ENCODE measurements at places on chromosomes 3 and 15.
A peak's percentile ranks its signal among the peaks of the same experiment; 100 is the strongest.

DNA sequence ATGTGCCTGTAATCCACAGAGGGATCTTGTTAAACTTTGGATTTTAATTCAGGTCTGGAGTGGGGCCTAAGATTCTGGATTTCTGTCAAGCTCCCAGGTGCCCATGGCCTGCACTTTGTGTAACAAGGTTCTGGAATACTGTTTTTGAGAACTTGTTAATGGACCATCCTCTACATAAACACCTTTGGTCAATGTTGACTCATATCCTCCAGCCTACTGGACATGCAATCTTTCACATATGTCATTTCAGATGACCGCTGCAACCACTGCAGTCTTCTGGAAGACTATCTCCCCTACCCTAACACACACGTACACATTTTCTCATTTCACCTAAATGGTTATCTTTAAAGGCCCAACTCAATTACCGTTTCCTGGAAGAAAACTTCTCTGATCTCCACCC is 302.1 kb upstream of the TPRG1 start:
- no peak for DNase-seq

DNA sequence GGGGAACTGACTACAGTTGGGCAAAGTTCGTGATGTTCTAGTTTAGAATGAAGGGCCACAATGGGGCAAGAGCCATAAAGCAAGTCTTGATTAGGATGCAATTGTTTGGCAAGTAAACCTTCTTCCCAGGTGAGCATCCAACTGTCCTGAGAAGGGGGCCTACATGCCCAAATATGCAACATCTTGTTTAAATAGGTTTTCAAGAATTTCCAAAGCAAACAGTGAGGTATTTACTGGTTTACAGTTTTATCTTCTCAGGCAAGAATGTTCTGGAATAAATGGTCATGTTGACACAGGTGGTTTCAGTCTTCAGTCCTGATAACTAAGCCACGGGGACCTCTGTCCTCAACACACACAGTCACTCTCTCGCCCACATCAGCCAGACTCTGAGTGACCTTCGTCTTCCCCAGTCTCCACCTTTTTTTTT is 90.3 kb upstream of the FAM174B start:
- DNase-seq: no peak

- no peak for DNase-seq
Measured at GRCh38 chr3:14852717-14853116, 34.0 kb downstream of the FGD5 start.

- no peak for DNase-seq
Measured at GRCh38 chr3:95097493-95097892, 1034.6 kb downstream of the NSUN3 start.

GRCh38 chr3:41674449-41674848 is 287.5 kb downstream of the ULK4 start:
- DNase-seq: no peak

DNA sequence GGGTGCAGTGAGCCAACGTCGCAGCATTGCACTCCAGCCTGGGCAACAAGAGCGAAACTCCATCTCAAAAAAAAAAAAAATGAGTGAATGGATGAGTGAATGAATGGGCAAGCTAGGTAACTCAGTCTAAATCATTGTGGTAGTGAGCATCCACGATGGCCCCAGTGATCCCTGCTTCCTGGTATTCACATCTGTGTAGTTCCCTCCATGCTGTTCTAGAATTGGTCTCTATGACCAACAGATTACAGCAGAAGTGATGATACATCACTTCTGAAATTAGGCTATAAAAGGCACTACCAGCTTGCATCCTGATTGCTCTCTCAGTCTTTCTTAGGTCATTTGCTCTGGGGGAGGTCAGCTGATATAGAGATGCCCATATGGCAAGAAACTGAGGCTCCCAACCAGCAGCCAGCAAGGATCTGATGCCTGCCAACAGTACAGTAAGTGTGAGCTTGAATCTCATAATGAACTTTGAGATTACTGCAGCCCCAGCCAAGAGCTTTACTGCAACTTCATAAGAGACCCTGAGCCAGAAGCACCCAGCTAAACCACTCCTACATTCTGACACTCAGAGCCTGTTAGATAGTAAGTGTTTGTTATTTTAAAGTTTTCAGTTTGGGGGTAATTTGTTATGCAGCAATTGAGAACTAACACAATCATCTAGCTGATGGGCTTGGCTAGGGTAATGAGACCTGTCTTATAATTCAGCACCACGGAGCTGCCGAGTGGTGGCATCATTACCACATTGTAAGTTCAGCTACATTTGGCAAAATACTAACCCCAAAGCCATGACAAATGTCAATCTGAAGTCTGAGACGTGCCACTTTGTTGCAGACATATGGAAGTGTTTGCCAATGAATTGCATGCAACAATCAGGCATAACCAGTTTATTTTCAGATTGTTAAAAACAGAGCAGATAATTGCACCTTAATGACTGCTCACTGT is 53.0 kb downstream of the KLHL6 start:
- DNase-seq: no peak

- no peak for DNase-seq
Measured at GRCh38 chr15:94098921-94099573, 132.3 kb upstream of the MCTP2 start.

DNA sequence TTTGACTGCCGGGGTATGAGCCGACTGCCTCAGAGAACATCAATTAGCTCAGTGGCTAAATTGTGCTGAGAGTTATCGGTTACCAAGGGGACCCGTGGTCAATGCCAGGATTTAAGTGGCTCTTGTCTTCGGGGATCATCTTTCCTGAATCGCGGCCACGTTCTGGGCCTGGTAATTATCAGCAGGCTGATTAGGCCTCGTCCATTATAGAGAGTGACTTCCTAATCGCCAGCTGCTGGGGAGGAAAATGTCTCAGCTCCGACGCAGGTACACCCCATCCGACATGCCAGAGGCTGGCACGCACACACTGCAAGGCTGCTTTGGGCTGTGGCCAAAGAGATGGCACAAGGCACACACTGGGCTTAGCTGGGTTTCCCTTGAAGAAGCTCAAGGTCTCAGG is 10.6 kb downstream of the TRH start:
- DNase-seq: peak; percentile 58

DNA sequence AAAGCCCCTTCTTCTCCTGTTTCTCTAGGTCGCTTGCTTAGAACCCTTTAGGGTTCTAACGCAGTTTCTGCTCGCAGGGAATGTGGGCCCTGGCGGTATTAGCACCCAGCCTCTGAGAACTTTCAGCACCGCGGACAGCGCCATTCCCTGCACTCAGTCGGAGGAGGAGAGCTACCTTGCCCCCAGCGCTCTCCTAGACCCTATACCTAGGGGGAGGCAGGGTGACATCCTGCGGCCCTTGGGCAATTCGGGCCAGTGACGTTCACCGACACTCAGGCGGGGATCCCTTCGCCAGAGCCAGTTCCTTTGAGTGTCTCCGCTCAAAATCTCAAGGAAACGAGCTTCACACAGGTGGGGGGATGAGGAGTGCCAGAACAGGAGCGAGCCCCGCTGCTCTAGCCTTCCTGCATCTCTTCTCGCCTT is 1.3 kb downstream of the SLC7A14 start:
- DNase-seq: no peak

GRCh38 chr3:144105542-144105941 is 133.9 kb downstream of the DIPK2A start:
- no peak for DNase-seq

GRCh38 chr15:82919231-82919886 is 33.2 kb downstream of the HOMER2 start:
- DNase-seq: no peak

- DNase-seq: no peak
Measured at GRCh38 chr15:33852570-33852969, 115.7 kb upstream of the CHRM5 start.

DNA sequence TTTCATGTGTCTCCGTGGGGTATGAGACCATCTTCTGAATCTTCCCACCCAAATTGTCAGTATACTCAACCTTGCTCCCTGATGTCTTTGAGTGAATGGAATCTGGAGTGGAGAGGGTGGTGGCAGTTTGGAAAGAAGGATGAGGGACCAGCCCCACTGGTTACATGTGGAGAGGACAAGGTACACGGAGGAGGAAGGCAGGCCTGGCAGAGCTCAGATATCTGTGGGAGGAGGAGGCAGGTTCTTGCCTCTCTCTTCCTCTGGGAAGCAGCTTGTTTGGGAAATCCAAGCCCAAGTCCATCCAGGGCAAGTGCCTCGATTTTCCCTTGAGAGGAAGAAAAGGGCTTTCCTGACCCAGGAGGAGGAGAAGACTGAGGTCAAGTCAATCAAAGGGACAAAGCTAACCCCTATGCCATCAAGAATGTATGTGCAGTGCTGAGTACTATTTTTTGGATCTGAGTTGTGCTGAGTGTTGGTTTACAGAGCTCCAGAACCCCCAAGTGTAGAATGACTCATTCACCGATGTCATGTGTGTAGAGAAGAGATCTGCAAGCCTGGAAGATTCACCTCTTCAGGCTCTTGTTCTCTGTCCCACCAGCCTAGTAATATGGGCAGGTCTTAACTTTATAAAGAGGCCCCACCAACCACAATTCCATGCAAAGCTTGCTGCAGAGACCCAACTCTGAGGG is 19.8 kb upstream of the LOXL1 start:
- DNase-seq: no peak

DNA sequence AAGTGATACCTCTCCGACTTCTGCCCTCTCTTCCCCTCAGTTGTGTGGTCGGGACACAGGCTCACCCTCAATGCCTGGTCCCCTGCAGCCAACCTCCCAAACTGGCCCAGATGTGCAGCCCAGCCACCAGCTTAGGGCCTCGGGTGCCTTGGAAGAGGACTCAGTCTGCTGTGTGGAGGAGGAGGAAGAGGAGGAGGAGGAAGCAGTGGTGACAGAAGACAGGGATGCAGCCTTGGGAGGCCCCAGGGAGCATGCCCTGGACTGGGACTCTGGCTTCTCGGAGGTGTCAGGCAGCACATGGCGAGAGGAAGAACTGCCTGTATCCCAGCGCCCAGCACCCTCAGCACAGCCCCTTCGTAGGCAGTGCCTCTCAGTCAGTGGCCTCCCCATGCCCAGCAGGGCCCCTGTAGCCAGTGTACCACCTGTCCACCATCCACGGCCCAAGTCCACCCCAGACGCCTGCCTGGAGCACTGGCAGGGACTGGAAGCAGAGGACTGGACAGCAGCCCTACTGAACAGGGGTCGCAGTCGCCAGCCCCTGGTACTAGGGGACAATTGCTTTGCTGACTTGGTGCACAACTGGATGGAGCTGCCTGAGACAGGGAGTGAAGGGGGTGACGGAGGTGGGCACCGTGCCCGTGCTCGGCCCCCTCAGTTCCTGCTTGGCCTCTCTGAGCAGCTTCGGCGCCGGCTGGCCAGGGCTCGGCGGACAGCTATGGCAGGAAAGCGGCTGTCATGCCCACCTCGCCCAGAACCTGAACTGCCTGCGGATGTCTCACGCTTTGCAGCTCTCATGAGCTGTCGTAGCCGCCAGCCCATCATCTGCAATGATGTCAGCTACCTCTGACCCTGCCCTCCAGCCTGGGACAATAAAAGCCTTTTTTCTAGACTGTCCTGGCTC is 1.3 kb downstream of the INKA1 start:
- DNase-seq: no peak

DNA sequence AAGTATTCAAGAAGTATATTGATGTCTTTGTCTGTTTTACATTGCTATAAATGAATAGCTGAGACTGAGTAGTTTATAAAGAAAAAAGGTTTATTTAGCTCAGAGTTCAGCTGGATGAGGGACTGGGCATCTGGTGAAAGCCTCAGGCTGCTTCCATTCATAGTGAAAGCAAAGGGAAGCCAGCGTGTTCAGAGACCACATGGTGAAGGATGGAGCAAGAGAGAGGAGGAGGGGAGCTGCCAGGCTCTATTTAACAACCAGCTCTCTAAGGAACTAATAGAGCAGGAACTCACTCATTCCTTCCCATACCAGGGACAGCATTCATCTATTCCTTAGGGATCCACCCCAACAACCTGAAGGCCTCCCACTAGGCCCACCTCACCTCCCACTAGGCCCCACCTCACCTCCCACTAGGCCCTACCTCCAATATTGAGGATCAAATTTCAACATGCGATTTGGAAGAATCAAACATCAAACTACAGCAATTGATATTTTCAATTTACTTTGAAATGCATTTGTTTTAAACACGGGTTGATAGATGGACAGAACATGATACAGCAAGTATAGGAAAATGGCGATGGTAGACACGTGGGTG is 167.5 kb upstream of the HES1 start:
- DNase-seq: no peak

DNA sequence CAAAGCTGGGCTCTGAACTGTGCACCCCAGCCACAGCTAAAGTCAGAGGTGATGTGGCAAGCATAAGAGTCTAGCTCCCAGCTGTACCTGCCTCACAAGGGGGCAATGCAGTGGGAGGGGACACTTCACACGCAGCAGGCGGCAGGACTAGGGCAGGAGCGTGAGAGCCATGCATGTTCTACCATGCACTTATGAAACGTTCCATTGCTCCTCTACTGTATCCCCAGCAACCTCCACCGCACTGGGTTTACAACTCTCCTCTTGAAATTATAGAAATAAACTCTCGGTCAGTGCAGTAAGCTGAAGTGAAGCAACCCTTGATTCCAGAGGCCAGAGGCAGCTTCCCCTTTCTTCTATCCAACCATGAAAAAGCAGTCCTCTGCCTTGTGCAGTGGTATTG is 298.6 kb upstream of the STT3B start:
- DNase-seq: no peak

DNA sequence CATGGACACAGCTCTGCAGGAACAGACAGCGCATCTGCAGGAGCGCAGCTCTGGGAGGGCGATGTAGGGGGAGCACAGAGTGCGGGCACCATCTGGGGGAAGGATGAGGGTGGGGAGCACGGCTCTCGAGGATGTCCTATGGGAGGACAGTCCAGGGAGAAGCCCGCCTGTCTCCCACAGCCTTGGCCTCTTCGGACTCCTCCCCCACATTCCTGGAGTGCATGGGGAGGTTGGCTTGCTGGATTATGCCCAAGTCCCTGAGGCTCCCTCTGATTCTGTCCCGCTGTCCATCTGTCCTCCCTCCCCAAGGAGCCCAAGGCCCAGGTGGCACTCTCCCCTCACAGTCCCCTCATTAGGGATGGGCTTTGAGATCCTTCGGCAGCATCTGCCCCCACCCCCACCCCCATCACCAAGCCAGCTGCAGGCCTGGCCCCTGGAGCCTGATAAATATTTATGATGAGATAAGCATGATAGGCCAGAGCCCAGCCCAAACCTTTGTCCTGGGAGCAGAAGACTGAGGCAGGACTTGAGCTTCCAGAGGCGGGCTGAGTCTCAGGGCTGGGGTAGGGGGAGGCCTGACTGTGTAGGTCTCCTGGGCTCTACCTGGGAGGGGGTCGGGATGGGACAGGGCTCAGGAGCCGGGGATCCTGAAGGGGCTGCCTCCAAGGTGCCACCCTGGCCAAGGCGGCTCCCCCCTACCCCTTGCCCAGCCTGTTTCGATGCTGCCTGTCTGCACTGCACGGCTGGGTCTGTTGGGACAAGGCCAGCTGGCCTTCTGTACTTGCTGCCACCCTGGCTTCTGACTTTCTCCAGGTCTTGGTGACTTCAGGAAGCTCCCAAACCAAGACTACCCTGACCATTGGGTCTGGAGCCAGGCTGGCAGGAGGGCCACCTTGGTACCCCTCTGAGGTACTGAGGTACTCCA is 28.6 kb upstream of the SEMA3F start:
- DNase-seq: no peak
